ENCODE measurements at places on chromosomes 1 and 21.

DNA sequence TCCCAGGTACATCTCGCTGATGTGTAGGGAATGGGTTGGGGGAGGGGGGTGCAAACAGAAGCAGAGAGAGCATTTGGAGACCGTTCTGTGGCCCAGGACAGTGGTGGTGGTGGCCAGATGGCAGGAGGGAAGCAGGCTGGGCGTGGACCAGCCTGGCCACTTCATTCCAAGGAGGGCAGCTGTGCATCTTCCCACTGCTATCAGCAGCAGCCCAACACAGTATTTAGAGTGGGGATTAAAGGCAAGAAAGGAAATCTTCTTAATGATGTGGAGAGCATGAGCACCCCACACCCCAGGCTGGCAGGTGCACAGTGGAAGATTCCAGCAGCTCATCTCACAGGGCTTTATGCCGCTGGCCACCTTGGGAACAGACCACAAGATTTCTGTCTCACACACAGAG, 198.7 kb downstream of the NPHP4 start:
- DNase-seq = no peak

DNA sequence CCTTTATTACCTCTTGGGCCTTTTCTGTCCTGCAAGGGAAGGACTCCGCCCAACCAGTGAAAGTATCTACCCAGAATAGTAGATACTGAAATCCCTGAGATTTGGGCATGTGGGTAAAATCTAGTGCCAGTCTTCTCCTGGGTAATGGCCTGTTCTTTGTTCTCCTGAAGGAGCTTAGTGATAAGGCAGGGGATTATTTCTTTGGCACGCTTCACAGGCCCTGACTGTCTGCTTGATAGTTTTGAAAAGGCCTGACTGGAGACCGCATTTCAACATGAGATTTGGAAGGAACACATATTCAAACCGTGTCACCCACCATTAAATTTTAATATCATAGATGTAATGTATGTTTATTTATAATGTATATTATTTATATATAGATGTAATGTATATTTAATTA, 48.9 kb downstream of the RASAL2 start:
- no peak for DNase-seq

GRCh38 chr1:92219028-92219427, 1.3 kb downstream of the C1orf146 start:
- DNase-seq = no peak

DNA sequence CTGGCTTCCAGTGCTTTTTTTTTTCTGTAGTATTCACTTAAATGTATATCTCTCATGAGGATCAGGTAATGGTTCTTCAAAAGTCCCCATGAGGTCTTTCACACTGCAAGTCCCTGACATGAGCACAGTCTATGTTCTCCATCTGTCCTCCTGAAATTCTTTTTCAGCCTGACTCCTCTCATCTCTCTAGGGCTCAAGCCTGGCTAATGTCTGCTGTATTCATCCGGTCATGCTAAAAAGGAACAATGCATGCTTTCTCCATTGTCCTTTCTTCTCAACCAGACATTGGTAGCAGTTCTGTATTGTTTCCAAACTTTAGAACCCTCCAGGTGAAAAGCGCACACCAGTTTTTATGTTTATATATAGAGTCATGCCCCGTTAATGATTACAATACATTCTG, 368.3 kb upstream of the OLFM3 start:
- no peak for DNase-seq

- DNase-seq = no peak
These were observed 26.7 kb upstream of the COL16A1 start for GRCh38 chr1:31730336-31731048.

- DNase-seq = no peak
These were observed 21.9 kb downstream of the RAB3B start for GRCh38 chr1:51968632-51969031.

GRCh38 chr1:80441664-80442063, 1359.1 kb upstream of the ADGRL2 start:
- DNase-seq = no peak

GRCh38 chr1:101004061-101004460, 21.5 kb downstream of the DPH5 start:
- no peak for DNase-seq

All from cortex of kidney (tissue), 1 donor.